ENCODE measurements at places on chromosomes 16 and 17.
A peak's percentile ranks its signal among the peaks of the same experiment; 100 is the strongest.

DNA sequence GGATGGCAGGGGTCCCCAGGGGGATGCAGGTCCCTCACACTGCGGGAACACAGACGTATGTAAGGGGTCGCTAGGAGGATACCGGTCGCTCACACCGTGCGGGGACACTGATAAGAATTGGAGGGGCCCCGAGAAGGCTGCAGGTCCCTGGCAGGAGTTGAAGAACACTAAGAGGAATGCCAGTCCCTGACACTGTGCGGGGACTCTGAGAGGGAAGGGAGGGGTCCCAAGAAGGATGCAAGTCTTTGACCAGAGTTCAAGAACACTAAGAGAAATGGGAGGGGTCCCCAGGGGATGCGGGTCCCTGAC, 510 bp downstream of the ERCC4 start:
- no peak for DNase-seq

DNA sequence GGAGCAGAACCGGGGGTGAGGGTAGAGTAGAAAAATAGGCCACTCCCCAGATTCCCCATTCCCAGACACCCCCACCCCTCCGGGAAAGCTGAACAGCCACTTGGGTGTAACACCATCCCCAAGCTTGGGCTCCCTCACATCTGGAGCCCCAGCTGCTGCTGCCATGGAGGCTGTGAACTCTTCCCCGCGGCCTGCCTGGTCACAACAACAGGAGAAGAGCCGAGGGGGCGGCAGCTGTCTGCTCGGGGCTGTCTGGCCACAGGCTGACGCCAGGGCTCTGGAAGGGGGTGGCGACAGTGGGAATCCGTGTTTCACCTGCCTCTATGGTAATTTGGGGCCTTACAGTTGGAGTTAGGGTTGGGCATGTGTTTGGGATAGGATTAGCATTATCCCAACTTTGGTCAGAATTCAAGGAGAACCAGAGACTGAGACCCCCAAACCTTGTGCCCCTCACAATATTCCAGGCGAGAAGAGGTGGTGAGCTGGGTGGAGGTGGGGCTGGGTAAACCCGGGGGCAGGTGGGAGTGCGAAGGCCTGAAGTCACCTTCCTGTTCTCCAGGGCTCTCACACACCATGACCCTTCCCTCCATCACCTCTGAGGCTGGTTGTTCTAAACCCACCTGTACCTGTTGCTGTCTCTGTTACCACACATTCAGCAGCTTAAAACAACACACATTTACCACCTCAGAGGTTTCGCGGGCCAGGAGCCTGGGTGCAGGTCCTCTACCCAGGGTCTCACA, 29.7 kb upstream of the NXPH3 start:
- DNase-seq: no peak

GRCh38 chr17:29102046-29102445, 59.1 kb downstream of the PIPOX start:
- no peak for DNase-seq

- DNase-seq: peak; percentile 59
Measured at GRCh38 chr17:62724398-62725146, 83.5 kb downstream of the MARCHF10 start.

- DNase-seq: no peak
Measured at GRCh38 chr17:80569924-80570323, 25.3 kb downstream of the RPTOR start.

Data from CD8-positive, alpha-beta memory T cell (primary cell).